ENCODE measurements at places on chromosomes 2 and 18. TPM values are rescaled to one million over a fixed set of nuclear protein-coding genes. Genes with fewer than 3 reads are reported as not detected.

TMEM127 gene
- total RNA-seq = 87.9 TPM

INO80C gene
- 46.7 TPM for total RNA-seq

LIPG gene
- total RNA-seq = 42.0 TPM

REG3G gene
- not detected for total RNA-seq

IMPA2 gene
- total RNA-seq = 152 TPM

BMP10 gene
- not detected for total RNA-seq

GRCh38 chr2:118644190-118644589, 203.3 kb downstream of the EN1 start:
- DNase-seq = no peak

GRCh38 chr18:7898181-7898580, 331.1 kb downstream of the PTPRM start:
- DNase-seq = no peak

DNA sequence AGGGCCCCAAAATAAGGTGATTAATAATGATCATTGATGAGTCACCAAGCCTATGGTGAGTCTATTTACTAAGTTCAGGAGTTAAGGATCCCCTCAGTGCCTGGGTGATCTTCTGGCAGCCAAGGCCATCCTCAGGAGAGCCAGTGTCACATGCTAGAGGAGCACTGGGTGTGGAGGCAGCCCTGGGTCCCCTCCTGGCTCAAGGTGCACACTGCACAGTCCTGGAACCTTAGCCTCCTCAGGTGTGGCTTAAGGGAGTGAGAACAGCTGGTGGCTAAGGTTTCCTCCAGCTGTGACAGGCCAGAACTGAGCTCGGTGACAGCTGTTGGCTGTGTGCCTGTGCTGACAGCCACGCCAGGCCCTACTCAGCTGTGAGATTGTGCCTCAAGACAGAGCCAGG, 52.1 kb upstream of the ACAA2 start:
- DNase-seq = no peak

GRCh38 chr2:230885463-230886130, 20.9 kb downstream of the ITM2C start:
- DNase-seq = peak; percentile 45

DNA sequence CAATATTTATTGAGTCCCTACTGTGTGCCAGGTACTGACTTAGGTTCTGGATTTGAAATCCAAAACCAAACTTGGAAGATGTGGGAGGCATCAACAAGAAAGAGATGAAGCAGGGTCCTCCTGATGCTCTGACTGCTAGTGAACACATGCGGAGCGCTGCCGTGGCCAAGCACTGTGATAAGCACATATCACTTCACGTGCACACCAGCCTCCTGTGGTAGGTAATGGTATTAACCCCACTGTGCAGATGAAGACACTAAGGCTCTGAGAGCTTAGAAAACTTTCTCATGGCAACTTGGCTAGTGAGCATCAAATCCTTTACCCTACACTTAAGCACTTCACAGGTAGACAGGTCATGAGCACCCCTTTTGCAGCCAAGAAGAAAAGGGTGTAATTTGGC, 216.1 kb downstream of the HAUS1 start:
- no peak for DNase-seq

DNA sequence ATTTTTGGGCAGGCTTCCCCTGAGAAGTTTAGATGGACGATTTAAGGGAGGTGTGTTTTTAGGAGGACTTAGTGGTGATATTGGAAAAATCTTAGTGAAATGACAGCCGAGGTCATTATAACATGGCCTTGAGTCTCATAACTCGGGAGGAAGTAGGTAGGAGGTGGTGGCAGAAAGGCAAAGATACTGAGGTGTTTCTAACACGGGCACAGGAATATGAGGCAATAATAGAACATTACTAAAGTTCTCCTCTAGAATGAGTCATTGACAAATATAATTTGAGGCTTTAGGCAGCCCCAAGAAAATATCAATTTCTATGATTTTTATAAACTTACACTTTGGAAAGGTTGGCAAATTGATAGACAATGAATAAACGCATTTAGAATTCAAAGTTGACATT, 146.1 kb upstream of the ZEB2 start:
- DNase-seq = no peak

DNA sequence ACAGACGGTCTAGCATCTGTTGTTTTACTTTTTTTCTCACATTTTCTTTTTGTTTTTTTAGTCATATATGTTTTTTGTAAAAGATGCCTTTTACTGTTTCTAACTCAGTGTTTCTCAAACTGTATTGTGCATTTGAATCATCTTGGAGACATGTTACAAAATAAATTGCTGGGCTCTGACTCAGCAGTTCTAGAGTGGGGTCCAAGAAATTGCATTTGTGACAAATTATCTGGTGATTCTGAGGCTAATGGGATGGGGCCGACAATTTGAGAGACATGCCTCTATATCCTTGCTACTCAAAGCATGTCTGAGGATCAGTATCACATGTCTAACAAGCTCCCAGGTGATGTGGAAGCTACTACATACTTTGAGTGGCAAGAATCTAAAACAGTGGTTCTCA, 478.8 kb downstream of the PLCL1 start:
- no peak for DNase-seq

GRCh38 chr2:42141687-42142546, 27.2 kb upstream of the EML4 start:
- DNase-seq = peak; percentile 73

GRCh38 chr18:59048378-59048777, 91.3 kb upstream of the SEC11C start:
- no peak for DNase-seq

- DNase-seq = no peak
Measured at GRCh38 chr2:116142644-116143227, 1671.8 kb upstream of the DDX18 start.

GRCh38 chr2:57542081-57542480, 504.5 kb upstream of the VRK2 start:
- no peak for DNase-seq

- DNase-seq = no peak
Measured at GRCh38 chr2:239339726-239340601, 60.9 kb downstream of the HDAC4 start.

GRCh38 chr2:38097988-38098385, 22.0 kb upstream of the CYP1B1 start:
- DNase-seq = no peak
